Activated CD8-positive, alpha-beta memory T cell treated with anti-CD3 and anti-CD28 coated beads for 1 hour (primary cell): ENCODE measurements at places on chromosomes 4 and X.

DNA sequence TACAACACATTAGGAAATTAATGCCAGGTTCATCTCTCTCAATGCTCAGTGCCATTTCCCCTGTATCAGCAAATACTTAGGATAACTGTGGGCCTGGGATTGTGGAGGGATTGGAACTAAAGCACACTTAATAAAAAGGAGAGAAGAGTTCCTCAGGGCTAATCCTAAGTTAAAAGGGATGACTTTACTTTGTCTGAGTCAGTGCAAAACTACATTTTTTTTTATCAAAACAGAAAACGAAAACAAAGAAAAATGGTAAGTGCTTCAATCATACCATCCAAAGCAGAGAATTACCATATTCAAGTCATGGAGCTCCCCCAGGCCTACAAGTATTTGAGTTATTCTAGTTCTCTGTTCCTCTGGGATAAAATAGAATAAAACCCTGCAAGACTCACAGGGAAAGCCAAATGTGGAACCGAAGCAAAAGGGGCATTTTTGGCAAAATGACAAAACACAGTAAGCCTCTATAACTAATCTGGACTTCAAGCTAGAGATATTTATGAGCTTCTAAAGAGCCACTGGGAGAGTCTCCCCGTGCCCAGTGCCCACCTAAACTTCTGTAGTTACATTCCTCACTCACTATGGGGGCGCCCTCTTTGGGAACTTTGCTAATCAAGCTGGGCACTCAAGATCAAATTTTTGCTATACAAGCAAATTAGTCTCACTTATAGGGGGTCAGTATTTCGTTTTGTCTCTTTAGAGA is 53.4 kb downstream of the PALLD start:
- DNase-seq: no peak

DNA sequence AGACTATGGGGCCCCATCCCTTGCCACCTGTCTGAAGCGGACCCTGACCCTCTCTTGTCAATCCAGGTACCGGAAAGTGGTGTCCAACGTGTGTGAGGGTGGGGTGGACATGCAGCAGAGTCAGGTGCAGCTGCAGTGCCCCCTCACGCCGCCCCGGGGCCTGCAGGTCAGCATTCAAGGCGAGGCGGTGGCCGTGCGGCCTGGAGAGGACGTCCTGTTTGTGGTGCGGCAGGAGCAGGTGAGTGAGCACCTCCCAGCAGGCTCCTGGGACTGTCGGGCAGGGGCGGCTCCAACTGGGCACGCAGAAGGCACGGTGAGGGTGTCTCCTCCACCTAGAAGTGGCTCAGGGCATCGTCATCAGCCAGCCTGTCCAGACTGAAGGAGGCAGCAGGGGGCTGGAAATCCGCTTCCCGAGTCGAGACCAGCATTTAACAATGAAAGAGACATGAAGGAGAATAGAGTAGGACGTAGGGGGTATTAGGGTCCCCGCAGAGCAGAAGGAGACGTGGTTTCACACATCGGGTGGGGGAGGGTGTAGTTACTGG is 221.6 kb downstream of the AFAP1 start:
- DNase-seq: no peak

DNA sequence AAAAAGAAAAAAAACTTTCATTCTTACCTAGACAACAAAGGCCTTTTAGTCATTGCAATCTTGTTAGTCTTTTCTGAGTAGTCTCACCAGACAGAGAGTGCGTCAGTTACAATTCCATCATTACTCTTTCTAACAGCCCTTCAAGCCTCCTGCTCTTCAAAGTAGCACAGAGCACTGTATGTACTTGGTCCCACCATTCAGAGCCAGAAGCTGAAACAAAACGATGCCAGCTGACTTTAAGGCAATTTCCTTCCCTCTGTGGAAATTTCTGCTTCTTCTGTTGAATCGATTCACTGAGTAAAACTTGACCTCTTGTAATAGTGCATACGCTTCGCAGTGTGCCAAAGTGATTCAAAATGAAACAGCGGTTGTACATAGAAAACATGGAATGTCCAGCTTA is 57.7 kb upstream of the TENM3 start:
- DNase-seq: no peak

GRCh38 chrX:34656842-34657725 is at the start of gene TMEM47:
Gene TMEM47, minus strand, starts transcription at chrX:34657285. Its CDS starts 256 bp downstream, at chrX:34657029.
- no peak for DNase-seq

DNA sequence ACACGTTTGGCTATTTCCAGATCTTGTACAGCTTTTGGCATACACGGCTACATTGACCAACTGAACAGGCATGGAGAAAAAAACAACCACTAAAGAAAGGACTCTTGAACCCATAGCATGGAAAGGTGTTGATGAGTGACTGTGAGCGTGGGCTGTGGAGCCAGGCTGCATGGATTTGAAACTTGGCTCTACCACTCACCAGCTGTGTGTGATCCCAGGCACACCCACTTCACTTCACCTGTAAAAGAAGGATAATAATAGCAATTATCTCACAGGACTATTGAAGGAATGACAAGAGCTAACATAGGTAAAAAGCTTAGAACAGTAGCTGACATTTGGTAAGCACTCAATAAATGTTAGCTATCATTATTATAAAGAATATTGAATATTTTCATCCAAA is 301.7 kb upstream of the CPEB2 start:
- DNase-seq: no peak

DNA sequence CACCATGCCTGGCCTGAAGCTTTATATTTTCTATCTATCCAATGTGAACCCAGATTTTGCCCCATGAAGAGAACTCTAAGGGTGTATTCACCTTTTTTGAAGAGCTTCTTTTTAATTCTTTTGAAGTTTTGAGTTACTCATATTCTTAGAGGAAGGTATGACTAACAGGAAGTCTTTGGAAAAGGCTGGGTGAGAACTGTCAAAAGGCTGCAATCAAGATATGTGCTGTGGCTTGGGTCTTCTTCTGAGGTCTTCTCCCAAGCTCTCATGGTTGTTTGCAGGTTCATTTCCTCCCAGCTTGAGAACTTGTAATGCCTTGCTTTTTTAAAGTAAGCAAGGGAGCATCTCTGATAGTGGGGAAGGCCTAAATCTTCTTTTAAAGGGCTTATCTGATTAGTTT is 3.1 kb upstream of the C4orf17 start:
- DNase-seq: no peak

DNA sequence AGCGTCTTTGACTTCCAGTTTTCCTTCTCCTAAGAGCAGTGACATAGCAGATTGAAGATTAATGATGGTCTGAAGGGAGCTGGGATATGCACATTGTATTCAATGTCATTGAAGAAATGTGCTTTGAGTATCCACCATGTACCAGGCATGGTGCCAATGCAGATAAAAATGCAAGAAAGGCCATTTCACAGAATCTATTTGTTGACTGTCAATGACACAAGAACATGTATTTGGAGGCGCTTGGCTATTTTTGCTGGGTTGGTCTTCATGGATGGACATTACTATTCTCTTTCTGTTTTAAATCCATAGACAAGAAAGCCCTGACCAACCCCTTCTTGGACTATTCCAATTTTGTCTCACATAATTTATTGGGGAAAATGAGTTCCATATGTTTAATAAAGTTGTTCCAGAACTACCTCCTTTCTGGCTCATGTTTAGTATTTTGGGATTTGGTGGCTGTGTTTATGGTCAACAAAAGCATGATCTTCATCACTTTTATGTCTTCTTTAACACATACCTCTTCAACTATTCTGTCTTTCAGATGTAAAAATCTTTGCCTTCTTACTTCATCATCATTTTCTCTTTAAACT is 174.5 kb downstream of the CPE start:
- DNase-seq: no peak

DNA sequence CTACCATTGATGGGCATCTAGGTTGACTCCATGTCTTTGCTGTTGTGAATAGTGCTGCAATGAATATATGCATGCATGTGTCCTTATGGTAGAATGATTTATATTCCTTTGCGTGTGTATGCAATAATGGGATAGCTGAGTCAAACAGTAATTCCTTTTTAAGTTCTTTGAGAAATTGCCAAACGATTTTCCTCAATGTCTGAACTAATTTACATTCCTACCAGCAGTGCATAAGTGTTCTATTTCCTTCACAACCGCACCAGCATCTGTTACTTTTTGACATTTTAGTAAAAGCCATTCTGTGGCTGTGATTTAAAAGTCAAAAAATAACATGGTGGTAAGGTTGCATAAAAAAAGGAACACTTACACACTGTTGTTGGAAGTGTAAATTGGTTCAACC is 103.1 kb upstream of the FAM47B start:
- no peak for DNase-seq

- no peak for DNase-seq
Observed at GRCh38 chrX:148923631-148924030, 423.2 kb downstream of the AFF2 start.

DNA sequence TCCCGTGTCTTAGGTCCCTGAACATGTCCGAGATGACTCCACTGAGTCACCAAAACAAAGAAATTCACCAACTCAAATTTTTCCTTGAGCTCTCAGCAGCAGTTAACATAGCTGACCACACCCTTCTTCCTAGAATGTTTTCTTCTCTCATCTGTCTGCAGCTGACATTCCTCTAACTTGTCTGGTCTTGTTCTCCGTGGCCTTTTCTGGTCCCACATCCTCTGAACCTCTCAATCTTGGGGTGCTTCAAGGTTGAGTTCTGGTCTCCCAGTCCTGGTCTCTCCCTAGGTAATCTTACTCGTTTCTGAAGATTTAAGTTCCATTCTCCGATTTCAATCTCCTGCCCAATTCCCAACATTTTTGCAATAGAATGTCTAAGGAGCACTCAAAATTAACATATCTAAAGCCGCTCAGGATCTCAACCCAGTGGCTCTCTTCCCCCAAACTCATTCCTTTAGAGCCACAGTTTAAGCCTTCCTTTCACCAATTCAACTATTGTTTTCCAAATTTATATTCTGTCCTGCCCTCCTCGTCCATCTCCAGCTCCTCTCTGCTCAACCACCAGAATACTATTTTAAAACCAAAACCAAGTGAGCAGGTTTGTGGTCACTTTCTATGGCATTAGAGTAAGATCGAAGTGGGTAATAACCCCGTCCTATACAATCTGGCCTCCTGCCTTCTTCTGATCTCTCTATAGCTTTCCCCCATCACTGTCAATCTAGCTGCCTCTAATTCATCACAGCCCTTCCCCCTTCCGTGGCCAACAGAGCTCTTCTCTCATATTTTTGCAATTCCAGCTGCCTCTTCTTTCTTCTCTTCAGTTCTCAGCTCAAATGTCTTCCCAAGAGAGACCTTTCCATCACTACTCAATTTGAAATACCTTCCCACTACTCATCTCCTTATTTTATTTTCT is 1.2 kb downstream of the TRIML2 start:
- no peak for DNase-seq

DNA sequence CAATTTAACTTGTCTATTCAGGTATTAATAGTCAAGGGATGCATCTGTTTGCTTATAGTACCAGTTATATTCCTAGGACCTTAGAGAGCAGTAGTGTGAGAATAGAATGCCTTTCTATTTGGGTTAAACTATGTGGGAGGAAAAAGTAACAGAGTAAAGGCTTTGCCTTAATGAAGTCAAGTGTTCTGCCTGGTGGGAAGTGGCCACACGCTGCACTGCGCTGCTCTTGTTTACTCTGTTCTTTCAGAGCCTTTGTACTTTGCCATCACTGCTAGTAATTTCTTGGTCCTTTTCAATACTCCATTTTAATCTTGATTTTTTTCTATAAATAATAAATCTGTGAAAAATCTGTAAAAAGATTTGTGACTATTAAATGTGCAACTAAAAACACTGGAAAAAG is 38.0 kb downstream of the YIPF6 start:
- no peak for DNase-seq
